ENCODE measurements at places on chromosomes 4 and X.

- DNase-seq: no peak
Measured at GRCh38 chr4:171025776-171026175, 787.4 kb upstream of the GALNTL6 start.

DNA sequence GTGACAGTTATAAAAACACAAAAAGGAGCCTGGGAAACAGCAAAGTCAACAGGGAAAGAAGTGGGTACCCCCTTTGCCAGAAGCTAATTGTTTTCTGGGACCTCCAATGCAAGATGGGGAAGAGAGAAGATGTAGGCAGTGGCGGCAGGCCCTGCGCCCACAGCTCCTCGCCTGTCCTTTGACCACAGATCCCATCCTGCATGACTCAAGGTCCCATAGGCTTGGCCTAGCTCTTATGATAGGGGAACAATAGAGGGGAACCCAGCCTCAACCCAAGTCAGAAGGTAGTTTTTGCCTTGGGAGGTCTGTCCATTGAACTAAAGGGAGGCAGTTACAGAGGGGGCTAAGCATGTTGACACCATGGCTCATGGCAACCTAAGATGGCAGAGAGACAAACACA is 14.2 kb downstream of the ZMYM3 start:
- no peak for DNase-seq

DNA sequence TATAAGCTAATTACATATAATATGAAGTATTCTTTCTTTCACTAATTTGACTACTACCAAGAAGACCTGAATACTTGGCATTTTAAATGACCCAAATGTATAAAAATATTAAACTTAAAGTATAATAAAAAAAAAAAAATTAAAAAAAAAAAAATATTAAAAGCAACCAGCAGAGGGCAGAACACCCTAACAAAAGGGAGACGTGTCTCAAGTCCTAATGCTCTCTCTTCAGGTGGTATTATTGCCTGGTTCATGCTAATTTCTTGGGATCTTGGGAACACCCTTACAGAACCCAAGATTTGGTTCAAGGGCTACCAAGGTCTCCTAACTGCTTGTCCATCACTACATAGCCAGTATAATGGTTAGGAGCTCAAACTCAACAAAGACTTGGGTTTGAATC is 754.8 kb downstream of the RAB28 start:
- DNase-seq: no peak

DNA sequence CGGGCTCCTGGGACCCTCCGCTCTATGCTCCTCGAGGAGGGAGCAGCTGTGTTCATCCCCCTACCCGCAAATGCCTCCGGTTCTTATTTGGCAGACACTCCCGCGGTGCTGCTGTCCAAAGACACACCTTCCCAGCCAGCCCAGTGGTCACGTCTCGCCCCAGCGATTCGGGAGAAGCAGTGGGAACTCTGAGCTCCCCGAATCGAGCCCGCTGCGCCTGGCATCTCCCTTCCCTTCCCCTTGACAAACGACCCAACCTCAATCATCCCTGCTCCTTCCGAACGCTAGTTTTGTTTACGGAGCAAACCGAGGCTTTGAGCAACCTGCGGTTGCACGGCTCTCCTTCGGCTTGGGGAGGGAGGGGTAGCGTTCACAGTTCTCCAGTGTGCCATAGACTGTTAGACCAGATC is 317 bp upstream of the FRMPD4 start:
- no peak for DNase-seq

DNA sequence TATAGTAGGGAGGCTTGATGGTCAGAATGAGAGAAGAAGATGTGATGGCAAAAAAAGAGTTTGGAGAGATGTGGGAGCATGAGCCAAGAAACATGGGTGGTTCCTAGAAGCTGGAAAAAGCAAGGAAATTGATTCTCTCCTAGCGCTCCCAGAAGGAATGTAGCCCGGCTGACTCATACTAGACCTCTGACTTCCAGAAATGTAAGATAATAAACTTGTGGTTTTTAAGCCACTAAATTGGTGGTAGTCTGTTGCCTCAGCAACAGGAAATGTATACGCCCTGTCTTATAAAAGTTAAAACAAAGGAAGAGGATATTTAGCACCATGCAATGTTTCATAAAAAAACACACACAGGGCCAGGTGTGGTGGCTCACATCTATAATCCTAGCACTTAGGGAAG is 182.7 kb upstream of the PCDH7 start:
- no peak for DNase-seq

DNA sequence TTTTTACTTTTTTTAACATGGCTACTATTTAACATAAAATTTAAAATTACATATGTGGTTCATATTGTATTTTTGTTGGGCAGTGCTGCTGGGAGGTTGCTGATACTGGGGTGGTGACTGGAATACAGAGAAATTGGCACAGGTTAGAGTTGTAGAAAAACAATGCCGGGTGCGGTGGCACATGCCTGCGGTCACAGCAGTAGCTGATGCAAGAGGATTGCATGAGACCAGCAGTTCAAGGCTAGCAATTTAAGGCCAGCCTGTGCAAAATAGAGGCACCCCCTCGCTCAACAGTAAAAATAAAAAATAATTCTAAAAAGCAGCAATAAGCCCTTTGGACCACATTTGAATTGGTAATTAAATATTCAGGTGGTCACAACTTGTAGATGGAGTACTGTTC is 11.8 kb upstream of the CPE start:
- DNase-seq: no peak

DNA sequence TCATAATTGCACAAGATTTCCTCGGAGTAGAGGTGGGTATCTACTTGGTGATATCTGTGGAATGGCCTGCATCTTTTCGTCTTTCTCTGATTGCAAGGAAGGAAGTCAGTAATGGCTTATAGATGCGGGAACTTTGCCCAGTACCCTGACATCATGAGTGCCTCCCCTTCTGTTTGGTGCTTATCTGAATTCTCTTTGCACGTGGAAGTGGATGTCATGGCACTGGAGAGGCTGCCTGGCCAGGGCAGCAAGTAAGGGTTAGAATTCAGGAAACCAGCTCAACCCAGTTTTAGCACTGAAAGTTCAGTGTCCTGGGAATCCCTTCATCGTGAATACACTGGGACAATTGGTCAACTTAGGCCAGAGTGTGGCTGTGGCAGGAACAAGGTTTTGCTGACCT is 83.5 kb upstream of the RAPGEF2 start:
- no peak for DNase-seq

DNA sequence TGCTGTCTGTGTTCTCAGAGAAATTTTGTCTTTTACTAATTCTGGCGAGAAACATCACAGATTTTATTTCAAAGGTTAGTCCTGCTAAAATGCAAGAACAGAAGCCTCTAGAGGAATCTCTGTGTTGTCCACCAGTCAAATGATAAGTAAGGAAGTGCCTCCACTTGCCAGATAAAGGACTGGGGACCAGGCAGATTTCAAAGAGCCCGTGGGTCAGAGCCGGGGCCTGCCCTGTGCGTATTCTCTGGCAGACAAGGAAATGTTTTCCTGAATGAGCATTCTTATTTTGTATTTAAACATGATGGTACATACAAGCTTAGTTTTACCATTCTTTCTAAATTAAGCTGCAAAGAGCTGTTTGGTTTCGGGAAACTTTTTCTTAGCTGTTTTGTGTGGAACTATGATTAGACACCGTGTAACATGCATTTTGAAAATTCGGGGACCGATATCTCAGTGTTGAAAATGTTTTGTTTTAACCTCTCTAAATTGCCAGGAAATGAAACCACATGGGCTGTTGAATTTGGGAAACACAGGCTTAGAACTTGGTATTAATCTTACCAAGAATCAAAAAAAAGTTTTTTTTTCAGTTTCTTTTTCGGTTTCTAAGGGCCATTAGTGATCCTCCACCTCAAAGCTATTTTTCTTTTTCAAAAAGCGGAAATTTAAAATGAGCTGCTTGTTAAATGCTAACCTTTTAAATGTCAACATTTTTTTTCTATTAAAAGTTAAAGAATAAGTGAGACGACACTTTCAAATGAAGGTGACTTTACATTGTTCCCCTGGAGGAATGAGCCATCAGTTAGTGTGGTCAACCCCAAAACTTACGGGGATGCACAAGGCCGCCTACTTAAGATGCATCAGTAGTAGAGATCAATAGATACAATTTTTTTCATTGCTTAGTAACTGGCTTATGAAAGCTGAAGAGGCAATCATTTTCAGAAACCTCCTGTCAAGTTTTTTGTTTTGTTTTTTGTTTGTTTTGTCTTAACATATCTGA is 89.6 kb upstream of the MTM1 start:
- no peak for DNase-seq

DNA sequence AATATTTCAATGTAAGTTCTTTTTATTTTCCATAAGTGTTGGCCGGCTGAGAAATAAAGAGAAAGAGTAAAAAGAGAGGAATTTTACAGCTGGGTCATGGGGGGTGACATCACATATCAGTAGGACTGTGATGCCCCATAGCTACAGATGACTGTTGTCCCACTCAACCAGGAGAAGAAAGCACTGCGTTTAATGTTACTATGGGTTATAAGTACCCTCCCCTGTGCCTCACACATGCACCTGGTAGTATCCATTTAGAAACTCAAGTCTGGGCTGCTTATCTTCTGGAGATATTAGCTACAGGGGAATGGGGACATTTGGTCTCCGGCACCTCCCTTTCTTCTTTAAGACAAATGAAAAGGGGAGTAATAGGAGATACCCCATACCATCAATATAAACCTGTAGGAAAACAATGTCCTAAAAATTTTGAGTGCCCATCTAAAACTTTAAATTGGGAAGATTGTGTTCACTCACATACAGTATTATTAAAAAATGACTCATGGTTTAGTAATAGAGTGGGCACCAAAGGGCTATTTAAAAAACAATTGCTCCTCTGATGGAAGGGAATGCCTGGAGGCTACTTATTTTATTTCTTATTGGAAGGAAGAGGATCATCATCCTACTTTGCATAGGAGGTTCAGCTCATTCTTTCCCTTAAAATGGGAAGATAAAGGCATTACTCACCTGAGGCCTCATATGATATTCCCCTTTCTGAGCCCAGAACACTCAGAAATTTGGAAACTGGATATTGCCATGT is 18.2 kb downstream of the UGT2B11 start:
- DNase-seq: no peak

DNA sequence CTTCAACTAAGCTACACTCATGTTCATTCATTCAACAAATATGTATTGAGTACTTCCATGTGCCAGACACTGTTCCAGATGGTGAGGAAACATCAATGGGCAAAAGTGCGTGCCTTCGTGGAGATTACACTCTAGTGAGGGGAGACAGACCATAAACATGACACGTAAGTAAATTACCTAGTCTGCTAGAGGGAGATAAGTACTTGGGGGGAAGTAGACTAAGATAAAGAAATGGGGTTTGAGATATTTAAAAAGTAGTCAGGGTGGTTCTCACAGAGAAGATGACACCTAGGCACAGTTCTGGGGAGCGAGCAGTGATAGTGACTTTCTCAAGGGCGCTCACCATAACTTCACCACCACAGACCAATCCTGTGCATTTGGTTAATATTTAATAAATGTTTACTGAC is 11.7 kb downstream of the JCHAIN start:
- no peak for DNase-seq

- no peak for DNase-seq
Measured at GRCh38 chr4:110007217-110007616, 94.5 kb downstream of the EGF start.

GRCh38 chrX:43269201-43269600 is 386.9 kb upstream of the MAOA start:
- peak; percentile 6 for DNase-seq

DNA sequence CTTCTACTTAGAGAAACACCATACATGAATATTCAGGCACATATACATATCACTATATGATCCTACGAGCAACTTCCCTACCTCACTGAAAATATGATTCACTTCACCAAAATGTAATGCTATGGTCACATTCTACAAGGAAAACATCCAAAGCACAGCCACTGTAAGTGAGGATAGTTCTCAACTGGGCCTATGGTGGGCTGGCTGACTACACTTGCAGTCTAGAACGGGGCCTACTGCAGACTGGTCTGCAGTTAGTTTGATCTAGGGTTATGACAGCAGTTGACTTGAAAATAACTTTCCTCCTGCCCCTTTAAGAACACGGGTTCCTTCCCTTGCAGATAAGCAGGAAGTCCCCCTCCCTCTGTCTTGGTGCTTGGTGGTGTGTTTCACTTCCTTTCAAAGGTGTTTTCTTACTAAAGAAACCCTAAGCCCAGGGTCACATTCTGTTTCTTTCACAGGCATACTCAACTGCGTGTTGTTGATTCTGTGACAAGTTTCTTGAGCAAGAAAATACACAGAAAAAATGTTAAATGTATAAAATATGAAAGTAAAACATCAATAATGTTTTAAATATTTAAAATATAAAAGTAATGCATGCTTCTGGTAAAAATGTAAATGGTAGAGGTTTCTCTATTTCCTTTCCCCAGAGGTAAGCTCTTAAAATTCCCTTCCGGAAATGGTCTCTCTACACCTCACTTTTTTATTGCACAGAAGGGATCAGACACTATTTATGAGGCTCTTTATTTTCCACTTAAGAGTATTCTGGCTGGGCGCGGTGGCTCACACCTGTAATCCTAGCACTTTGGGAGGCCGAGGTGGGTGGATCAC is 18.0 kb upstream of the TMSB4X start:
- DNase-seq: no peak

- no peak for DNase-seq
Measured at GRCh38 chrX:79096145-79096556, 48.3 kb upstream of the GPR174 start.

- no peak for DNase-seq
Measured at GRCh38 chr4:26083987-26084386, 170.0 kb downstream of the SMIM20 start.

- DNase-seq: no peak
Measured at GRCh38 chr4:4881432-4881831, 22.0 kb downstream of the MSX1 start.

DNA sequence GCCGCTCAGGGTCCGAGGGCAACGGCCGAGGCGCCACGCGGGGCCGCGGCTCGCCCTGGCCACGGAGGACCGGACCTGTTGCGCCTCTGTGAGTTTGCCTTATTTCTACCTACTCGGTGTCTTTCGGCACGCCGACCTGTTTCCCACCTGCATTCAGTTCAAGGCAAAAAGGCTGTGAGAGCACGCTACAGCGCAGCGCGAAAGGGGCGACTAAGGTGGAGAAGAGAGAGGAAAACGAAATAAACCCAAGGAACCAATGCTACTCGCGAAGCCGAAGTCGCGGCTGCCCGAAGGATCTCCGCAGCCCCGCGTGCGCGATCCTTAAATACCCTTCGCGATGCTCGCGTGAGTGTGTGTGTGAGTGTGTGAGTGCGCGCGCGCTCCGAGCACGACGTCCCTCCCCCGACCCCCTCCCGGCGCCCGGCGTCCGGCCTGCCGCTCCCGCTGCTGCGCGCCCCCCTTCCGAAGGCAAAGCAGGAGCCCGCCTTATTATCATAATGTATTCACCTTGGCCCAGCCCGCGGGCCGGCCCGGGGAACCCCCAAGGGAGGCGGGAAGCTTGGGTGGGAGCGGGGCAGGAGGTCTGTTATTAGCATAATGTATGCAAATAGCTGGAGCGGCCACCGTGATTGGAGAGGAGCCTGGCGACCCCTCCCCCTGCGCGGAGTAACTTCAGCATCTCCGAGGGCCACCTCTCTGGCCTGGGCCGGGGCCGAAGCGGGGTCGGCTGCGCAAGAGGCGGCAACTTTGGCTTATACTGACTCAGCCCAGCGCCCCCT is at the start of gene COL25A1:
TSS of gene COL25A1 (minus strand) at position 298 of the 779 bp plus-strand sequence.
- DNase-seq: no peak

GRCh38 chr4:134668237-134668636 is 466.6 kb upstream of the PABPC4L start:
- DNase-seq: no peak
